ENCODE measurements at places on chromosomes 2 and 18.
A peak's percentile ranks its signal among the peaks of the same experiment; 100 is the strongest.

DNA sequence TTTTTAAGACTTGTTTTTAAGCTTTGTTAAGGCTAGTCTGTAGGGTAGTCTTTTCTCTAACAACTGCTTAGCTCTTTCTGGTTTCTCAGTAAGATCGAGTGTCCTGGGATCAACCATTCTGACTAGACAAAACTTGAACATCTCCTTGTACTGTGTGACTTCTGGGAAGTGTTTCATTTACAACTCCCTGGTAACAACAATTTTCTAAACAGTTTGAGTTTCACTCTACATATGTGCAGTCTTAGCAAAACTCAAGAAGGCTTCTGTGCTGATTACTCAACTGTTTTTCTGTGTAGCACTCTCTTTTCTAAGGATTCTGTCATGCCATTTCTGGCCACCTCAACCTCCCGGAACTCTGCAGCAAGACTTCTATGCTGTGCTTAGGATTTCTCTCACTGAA lies 204.5 kb downstream of the KIAA1328 start:
- DNase-seq: no peak

GRCh38 chr2:204477358-204477950 lies 67.8 kb upstream of the PARD3B start:
- no peak for DNase-seq

- DNase-seq: no peak
Measured at GRCh38 chr2:100870652-100871531, 51.0 kb downstream of the NPAS2 start.

DNA sequence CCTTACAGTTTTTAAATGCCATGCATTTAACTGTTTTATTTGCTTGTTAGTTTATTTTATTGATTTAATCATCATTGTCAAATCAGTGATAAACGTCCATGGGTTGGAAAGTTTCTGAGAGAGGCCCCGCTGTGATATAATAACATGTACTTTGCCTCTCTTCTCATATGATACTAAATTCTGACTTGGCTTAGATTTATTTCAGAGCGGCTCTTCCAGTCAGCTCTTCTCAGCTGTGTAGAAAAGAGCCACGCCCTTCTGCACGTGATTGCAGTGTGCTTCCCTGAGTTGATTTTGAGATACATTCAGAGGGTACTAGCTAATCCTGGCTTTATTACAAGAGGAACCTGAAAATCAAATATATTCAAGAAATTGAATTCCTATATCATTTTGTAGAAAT lies 218.6 kb downstream of the KCNE4 start:
- DNase-seq: no peak

GRCh38 chr18:1760901-1761300 lies 810.4 kb downstream of the METTL4 start:
- no peak for DNase-seq

DNA sequence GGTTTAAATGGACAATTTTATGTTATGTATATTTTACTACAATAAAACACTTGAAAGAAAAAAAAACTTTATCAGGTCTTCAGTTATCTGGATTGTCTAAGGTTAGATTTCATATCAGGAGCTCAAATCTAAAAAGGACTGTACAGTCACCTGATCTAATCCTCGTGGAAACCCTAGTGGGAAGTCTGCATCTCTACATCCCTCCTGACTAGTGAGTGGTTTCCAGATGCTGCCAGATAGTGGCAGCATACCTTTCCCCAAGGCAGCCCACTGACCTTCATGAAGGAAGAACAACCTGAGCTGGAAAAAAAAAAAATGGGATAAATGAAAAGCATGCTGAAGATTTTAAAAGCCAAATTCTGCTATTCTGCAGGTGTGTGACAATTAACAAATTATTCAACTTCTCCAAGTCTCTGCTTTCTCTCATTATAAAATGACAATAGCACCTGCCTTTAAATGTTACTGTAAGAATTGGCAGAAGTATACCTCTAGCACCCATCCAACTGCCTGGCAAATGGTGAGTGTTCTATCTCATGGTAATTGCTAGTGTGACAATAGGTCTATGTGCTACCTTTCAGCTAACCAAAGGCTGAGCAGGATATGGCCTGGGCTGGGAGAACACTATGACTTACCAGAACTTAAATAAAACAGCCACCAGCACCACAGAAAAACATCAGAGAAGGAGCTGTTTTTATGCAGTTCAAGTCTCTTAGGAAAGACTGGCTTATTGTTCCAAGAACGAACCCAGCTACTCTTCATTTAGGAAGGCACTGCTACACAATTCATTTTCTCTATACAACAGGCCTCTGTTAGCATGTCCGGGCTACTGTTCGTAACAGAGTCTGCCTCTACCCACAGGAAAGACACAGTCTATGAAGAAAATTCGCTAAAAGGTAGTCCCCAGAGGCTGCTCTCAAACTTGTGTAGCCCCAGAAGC lies 8.6 kb downstream of the CLASP1 start:
- DNase-seq: no peak

DNA sequence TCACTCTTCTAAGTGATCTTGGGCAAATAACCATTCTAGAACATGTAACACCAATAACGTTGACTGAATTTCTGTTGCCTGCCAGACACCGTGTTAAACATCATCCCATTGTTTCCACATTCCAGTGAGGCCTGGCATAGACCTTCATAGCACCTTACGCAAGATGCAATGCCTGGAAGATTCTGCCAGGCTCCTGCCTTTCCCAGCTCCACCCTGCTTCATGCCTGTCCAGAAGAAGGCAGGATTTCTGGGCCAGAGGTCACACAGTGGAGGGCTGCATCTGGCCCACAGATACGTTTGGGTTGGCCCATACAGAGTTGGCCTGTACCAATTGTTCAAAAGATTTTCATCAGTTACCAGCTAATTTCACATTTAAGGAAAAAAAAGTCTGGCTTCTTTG lies 46.3 kb downstream of the EN1 start:
- no peak for DNase-seq

DNA sequence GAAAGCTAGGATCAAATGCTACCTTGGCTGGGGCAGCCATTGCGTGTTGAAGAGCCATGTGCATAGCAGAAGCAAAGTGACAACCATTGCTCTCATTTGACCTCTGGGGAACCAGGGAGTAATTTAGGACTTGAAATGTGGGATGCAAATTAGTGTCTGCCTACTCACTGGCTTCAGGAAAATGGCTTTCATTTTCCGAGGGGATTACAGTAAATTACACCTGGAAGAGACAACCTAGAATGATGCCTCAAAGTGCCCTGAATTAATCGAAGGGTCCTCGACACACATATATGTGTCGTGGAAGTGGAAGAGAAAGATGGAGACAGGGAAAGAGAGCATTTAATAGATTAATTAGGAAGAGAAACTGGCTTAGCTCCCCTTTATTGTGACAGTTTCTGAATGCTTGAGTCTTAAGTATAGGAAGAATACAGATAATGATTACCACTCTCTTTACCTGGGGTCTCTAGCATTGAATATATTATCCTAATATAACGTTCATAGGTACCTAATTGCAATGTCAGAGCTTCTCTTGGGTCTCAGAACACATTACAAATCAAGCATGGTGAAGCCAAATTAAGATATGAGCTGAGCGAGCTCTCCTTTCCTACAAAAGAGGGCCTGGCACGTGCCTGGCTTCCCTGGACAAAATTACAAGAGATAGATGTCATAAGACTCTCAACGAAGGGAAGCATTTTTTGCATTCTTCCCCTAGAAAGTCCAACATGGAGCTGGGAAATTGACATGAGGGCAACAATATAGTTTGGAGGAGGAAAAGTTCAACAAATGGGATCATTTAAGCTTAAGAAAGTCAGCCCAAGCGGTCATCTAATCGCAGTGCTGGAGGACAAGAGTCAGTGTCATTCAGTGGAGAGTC lies 59.5 kb downstream of the MYCN start:
- DNase-seq: no peak

DNA sequence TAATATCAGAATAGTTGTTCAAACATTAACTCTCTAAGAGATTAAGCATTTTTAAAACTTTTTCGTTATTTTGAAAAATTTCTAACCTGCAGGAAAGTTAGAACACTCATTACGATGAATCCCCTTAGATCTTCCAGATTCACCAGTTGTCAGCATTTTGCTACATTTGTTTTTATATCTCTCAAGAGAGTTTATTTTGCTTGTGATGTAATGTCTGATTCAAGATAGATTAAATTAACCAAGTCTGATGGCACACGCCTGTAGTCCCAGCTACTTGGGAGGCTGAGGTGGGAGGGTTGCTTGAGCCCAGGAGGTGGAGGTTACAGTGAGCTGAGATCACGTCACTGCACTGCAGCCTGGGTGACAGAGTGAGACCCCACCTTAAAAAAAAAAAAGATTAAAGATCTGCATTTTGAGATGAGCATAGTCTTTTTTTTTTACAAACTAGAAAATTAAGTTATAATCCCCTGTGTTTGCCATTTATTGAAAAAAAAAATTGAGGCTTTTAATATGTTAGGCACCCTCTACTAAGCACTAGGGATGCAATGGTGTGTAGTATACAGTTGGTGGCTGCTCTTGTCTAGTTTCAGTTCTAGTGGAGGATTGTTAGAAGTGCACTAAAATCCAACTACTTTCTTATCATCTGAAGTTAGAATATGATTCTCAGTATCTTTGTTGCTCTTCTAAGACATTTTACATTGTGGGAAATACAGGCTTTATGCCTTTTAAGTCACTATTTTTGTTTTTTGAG lies 20.9 kb downstream of the RAB10 start:
- no peak for DNase-seq

GRCh38 chr2:102190430-102191107 lies 3.7 kb downstream of the IL1RL2 start:
- no peak for DNase-seq

DNA sequence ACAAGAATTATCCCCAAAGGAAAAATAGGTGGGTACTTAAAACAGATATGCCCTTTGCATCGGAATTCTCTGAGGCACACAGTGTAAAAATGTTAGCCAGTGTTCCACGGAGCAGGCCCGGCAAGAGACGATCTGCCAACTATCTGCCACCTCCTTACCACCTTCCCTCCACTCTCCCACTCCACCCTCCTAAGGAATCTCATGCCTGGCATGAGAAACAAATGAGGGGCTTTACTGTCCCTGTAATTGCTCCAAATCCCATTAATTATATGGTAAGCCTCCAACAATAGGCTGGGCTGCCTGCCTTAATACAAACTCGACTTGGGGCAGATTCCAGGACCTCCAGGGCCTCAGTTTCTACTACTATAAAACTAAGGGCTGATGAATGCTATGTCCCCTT lies 102.3 kb downstream of the ZBTB7C start:
- DNase-seq: no peak

DNA sequence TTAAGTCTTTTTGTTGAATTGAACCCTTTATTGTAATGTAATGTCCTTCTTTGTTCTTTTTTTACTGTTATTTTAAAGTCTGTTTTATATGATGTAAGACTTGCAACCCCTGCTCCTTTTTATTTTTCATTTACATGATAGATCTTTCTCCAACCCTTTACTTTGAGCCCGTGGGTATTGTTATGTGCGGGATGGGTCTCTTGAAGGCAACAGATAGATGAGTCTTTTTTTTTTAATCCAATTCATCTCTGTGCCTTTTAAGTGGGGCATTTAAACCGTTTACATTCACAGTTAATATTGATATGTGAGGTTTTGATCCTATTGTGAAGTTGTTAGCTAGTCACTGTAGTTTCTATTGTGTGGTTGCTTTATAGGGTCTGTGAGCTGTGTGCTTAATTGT lies 120.6 kb downstream of the NCOA1 start:
- no peak for DNase-seq

- DNase-seq: no peak
Measured at GRCh38 chr2:105775809-105776559, 31.3 kb downstream of the NCK2 start.

- no peak for DNase-seq
Measured at GRCh38 chr2:56813490-56813889, 629.7 kb downstream of the CCDC85A start.

GRCh38 chr2:152611458-152612231 lies 105.6 kb downstream of the PRPF40A start:
- DNase-seq: peak; percentile 47

DNA sequence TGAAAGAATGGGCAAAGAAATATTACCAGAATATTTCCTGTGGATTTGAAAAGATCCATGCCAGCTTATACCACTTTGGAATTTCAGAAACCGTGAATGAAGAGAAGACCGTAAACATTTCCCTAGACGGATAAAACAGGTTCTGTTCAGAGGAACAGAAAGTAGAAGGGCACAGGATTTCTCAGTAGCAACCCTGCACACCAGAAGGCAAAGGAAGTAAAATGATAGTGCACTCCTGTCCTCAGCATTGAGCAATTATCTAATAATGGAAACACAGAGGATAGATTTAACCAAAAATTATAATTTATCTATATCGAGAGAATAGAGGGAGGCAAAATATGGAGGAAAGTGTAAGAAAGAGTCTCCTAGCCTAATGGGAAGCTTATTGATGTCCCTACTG lies 87.0 kb upstream of the ITGA6 start:
- DNase-seq: no peak

DNA sequence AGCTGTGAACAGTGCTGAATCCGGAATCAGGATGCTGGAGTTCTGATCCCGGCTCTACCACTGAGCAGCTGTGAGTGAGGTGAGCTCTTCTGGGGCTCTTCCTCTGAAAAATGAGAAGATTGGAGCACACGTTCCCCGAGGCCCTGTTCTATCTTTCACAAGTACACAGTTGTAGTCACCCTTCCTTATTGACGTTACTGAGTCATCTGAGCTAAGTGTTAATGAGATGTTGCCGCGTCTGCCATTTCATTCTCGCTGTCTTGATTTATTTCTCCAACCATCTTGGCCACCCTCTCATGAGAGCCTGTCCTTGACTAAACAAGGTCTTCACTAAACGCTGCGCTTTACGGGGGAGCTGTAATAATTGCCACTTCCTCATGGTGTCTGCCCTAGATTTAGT lies 31.9 kb upstream of the EFR3B start:
- no peak for DNase-seq

DNA sequence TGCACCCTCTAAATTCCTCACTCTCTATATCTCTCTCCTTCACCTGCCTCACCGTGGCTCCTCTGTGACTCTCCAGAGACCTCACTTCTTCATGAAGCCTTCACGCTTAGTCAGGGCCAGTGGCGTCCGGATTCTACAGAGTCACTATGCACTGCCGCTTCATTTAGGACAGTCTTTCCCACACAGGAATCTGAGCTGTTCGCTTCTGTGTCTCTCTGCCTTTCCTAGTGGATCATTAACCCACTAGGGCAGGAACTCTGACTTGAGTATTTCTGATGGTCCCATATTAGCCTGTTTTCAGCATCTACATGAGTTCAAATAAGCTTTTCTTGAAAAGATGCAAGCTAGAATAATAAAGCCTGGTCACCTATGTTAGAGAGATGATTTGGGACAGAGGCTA lies 180.2 kb upstream of the DOK6 start:
- no peak for DNase-seq
